CD4-positive, CD25-positive, alpha-beta regulatory T cell (primary cell): ENCODE measurements at places on chromosomes 2 and 18. TPM values are rescaled to one million over a fixed set of nuclear protein-coding genes. Genes with fewer than 3 reads are reported as not detected.

The SPAG16 gene
- 18.5 TPM for polyA plus RNA-seq

DNA sequence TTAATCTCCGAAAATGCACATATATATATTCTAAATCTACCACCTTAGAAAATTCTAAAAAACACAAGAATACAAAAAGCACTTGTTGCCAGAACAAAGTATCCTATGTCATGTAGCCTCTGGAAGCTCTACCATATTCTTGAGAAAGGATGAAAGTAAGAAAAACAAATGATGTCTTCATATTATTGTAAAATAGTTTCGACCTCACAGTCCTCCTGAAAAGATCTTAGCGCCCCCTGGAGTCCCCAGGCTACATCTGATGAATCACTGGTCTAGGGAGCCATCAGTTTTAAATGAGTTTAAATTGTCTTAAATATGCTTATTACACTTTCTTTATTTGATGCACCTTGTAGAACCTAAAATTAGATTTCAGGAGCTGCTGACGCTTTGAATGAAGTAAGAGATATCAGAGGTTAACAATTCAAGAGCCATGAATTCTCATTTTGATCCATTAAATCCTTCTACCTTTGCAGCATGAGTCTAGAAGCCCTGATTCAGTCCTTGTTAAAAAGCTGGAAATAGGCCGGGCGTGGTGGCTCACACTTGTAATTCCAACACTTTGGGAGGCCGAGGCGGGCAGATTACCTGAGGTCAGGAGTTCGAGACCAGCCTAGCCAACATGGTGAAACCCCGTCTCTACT is 138.8 kb downstream of the MCFD2 start:
- DNase-seq = peak; percentile 10

The KYNU gene
- not detected for polyA plus RNA-seq

The UGT1A6 gene
- not detected for polyA plus RNA-seq

DNA sequence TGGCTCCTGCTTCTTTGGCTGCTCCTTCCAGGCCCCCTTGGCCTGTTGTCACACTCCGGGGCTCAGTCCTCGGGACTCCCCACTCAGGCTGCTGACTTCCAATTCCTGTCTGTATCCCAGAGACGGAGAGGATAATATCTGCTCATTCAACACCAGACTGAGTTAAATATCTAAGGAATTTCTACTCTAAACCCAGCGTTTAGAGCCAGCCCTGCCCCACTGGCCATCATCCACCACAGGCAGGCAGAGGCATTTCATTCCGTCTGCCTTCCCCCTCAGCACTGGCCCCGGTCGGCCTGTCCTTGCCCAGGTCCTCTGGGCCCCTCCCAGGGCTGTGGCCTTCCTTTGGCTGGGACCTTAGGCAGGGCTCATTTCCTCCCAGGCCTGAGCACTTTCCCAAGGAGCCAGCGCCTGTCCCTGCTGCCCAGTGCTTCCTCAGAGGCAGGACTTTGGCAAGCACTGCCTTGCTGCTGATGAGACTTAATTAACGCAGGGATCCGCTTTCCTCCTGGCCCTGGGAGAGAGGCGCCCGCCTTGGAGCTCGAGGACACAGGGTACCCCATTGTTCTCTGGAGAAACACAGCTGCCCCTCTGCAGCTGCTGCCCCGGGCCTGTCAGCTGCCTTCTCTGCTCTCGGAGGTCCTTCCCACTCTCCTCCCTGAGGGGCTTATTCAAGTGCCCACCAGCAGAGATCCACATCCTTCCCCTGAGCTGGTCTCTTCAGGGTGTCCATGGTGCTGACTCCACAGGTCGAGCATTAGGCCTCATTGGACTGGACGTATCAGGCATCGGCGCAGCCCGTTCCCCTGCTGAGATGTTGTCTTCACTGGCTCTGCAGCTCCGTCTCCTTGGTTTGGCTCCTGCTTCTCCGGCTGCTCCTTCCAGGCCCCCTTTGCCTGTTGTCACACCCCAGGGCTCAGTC is 42.8 kb downstream of the ATOH8 start:
- no peak for DNase-seq

The SDC1 gene
- polyA plus RNA-seq = not detected

The MYO5B gene
- polyA plus RNA-seq = 0.02 TPM

- no peak for DNase-seq
Measured at GRCh38 chr18:42196651-42197050, 241.6 kb downstream of the PIK3C3 start.

The ASB1 gene
- 21.7 TPM for polyA plus RNA-seq

The MCEE gene
- polyA plus RNA-seq = 36.4 TPM

GRCh38 chr2:10264506-10265328 is 38.0 kb upstream of the HPCAL1 start:
- no peak for DNase-seq

GRCh38 chr2:197500503-197501131 is 438 bp downstream of the HSPE1 start:
- DNase-seq = no peak

DNA sequence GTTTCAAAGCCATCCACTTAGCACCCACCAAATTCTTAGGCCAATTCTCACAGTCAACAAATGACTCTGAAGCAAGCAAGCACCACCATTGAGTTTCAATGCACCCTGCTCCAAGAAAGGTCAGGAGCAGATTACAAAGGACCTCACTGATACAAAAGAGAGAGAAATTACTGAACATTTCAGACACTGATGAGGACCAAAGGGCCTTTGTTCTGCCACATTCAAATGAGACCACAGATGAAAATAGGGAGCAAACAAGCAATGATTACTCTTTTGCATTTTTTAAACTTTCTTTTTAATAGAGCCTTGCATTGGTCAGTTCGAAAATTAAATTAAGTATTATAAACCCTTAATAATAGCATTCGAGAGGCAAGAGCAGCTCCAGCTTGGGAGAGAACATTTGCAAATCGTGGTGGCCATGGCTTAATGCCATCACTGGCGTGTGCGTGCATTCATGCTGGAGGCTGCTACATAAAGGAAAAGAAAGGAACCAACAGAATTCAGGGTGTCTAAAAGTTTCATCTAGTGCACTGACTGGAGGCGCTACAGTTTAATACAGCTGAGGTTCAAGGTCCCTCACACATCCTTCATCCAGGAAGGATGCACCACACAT is 87.5 kb downstream of the KLF7 start:
- DNase-seq = no peak

The RTP5 gene
- not detected for polyA plus RNA-seq

DNA sequence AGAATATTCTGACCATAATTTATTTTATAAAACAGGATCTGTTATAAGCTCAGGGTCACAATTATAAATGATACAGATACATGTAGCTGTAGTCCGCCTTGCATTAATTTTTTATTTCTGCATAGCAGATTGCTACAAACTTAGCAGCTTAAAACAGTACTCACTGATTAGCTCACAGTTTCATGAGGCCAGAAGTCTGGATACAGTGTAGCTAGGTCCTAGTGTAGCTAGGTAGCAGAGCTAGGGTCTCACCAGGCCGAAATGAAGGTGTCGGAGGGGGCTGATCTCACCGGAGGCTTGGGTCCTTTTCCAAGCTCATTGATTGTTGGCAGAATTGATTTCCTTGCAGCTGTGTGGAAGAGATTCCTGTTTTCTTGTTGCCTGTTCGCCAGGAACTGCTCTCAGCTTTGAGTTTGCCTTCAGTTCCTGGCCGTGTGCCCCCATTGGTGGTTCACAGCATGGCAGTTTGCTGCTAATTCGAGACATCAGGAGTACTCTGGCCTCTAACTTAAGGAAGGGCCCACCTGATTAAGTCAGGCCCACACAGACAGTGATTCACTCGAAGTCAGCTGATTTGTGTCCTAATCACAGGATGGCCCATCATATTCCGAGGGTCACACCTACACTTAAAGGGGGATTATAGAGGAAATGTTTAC is 18.4 kb downstream of the NAPG start:
- DNase-seq = no peak

- DNase-seq = no peak
Measured at GRCh38 chr18:48776641-48777025, 174.1 kb downstream of the SMAD7 start.

- no peak for DNase-seq
Measured at GRCh38 chr2:170607171-170607570, 108.0 kb upstream of the SP5 start.

The RGPD4 gene
- polyA plus RNA-seq = not detected

The FSHR gene
- polyA plus RNA-seq = not detected

GRCh38 chr2:204632410-204632809 is 87.1 kb downstream of the PARD3B start:
- DNase-seq = no peak
